ENCODE measurements at places on chromosomes 7 and 10.

GRCh38 chr7:2566890-2567678, 8.3 kb downstream of the IQCE start:
- DNase-seq: no peak

GRCh38 chr7:128400566-128400965, 9.2 kb downstream of the IMPDH1 start:
- DNase-seq: no peak

GRCh38 chr10:1747590-1748157, 10.3 kb upstream of the ADARB2 start:
- DNase-seq: no peak

- DNase-seq: no peak
Observed at GRCh38 chr10:90604636-90605035, 253.2 kb downstream of the HTR7 start.

DNA sequence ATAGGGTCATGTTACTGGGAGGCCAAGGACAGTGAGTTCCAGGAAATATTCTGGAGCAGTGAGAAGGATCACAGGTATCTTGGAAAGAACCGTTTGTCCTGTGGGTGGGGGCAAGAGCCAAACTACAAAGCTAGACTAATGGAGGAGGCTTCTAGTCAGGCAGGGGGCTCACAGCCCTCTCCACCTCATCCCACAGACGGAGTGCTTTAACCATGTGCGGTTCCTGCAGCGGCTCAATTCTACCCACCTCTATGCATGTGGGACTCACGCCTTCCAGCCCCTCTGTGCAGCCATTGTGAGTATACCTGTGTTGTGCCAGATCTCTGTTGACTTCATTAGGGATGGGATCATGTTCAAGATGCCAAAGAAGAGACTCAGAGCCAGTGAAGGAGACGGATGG, 8.1 kb downstream of the SEMA4G start:
- no peak for DNase-seq

DNA sequence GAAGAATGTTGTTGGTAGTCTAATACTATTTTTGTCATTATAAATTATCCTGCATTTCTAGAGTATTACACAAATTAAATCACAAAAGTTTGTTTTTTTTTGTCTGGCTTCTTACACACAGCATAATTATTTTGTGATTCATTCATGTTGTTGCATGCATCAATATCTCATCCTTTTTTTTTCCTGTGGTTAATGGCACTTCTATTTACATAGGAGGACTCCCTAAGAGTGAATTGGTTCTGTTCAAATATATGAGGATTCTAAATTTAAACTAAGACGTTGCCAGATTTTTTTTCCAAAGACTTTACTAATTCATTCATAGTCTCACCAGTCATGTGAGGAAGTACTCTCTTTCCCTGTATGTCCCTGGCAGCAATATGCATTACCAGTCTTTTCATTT, 303.3 kb downstream of the GPR37 start:
- no peak for DNase-seq

GRCh38 chr10:121838931-121839330, 88.9 kb downstream of the ATE1 start:
- DNase-seq: no peak

DNA sequence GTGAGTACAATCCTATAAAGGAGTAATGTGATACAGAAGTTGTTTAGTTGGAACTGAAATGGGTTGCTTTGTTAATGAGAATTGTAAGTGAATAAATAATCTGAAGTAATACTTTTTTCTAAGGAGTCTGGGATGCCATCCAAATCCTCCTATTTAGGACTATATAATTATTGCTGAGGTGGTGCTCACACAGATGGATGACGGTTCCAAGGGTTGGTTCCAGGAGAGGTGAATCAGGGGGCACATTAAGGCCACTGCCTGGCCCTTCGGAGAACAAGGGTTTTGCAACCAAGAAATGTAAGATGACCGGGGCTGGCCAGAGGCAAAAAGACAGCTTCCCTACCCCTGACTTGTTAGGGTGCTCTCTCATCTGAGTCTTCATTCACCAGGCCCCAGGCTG, 352.7 kb downstream of the PHTF2 start:
- DNase-seq: no peak

GRCh38 chr10:64283621-64284020, 762.4 kb downstream of the REEP3 start:
- no peak for DNase-seq

DNA sequence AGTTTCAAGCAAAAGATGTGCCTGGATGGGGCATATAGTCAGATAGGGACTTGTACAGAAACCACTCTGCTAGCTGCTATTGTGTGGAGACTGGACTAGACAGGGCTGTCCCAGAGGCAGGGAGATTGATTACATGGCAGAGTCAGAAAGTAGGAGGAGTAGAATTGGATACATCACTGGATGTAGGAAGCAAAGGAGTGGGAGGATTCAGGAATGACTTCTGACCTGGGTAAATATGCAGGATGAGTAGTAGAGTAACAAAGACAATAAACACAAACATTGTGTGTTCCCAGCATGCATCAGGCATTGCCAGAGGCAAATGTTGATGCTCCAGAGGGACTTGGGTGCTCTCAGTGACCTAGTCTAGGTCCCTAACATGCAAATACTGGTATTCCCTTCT, 30.9 kb upstream of the MAT1A start:
- DNase-seq: no peak

- DNase-seq: no peak
Observed at GRCh38 chr7:151449990-151450389, 10.0 kb upstream of the CRYGN start.

GRCh38 chr7:123998921-123999320, 33.9 kb downstream of the TMEM229A start:
- no peak for DNase-seq

GRCh38 chr10:132675031-132675740, 110.8 kb downstream of the NKX6-2 start:
- DNase-seq: no peak

DNA sequence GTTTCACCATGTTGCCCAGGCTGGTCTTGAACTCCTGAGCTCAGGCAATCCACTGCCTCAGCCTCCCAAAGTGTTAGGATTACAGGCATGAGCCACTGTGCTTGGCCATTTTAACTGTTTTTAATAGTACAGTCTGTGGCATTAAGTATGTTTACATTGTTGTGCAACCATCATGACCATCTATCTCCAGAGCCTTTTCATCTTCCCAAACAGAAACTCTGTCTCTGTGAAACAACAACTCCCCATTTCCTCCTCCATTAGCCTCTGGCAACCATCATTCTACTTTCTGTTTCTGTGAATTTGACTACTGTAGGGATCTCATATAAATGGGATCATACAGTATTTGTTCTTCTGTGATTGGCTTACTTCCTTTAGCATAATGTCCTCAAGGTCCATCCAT, 48.3 kb upstream of the SEPHS1 start:
- DNase-seq: no peak

DNA sequence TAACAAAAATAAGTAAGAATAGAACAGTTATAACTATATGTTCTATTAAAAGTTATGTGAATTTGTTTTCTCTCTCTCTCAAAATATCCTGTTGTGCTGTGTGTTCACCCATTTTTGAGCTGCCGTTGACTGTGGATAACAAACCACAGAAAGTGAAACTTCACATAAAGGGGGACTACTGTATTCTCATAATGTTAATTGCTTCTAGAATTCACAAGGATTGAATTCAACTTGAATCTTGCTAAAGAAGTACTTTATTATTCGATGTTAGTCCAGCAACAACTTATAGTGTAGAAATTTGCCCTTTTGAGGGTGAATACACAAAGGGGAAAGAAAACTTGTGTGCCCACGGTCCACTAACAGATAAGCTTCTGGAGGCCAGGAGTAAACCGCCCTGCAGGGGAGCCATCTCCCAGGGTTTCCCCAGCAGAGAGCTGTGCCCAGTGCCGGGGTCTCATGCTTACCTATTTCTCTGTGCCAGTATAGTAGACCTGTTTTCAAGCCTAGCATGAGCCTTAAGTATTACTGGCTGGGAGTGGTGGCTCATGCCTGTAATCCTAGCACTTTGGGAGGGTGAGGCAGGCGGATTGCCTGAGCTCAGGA, 87.1 kb downstream of the KAT6B start:
- DNase-seq: no peak

GRCh38 chr10:106189292-106189691, 975.2 kb downstream of the SORCS1 start:
- no peak for DNase-seq

GRCh38 chr7:126570845-126571244, 681.9 kb downstream of the GRM8 start:
- DNase-seq: no peak

DNA sequence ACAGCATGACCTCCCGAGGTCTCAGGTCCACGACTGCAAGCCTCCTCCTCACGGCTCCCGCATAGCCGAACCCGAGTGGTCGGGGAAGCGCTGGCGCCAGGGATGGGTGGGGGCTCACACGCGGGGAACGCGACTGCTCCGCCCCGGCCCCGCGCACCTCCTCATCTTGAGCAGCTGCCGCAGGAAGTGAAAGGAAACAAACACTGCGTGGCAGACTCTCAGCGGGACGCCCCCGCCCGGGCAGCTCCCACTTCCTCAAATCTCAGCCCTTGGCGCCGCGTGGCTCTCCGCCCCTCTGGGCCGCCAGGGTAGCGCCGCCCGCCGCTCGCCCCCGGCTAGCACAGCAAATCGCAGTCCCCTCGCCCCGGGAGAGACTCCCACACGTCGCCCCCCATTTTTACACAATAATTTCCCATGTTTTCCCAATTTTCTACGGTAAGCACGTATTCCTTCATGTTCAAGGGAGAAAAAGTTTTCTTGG, at the start of gene TMEM243:
TSS of gene TMEM243 (minus strand) at position 188 of the 481 bp plus-strand sequence. CDS start 229 bp downstream, outside the sequence.
- DNase-seq: peak; percentile 61

DNA sequence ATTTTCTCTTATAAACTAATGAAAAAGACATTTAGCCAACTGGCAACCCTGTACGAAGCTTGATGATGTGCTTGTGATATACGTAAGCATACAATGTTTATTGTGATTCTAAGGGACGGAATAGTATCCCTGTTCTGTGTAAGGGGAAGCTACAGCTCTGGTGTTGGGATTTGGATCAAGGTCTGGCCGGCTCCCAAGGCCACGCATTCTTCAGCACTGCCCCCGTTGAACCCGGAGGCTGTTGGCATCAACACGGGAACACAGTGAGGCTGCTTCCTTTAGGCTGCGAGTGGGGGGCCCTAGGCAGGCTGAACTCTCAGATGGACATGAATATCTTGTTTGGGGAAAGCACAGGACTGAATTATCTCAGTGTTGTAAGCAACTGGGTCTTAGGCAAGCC, 180.6 kb downstream of the CAMK1D start:
- no peak for DNase-seq

DNA sequence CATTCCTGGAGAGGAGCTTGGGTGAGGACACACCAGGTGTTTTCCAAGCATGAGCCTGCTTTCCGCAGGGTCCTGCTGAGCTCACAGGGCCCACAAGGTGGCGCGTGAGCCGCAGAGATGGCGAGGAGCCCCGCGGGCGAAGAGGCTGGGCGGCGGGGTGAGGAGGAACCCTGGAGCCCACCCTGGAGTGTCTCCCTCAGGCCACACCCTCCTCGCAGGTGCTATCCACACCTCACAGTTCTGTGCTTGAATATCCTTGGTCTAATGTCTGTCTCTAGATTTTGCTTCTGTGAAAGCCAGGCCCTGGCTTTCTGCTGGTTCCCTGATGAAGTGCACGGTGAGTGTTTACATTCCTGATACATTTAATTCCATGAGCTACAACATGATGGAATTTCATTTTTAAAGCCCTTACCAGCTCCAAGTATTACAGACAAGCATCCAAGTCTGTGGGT, 433.6 kb downstream of the ACTR3B start:
- no peak for DNase-seq

GRCh38 chr7:140261522-140261921, 84.7 kb upstream of the KDM7A start:
- no peak for DNase-seq

DNA sequence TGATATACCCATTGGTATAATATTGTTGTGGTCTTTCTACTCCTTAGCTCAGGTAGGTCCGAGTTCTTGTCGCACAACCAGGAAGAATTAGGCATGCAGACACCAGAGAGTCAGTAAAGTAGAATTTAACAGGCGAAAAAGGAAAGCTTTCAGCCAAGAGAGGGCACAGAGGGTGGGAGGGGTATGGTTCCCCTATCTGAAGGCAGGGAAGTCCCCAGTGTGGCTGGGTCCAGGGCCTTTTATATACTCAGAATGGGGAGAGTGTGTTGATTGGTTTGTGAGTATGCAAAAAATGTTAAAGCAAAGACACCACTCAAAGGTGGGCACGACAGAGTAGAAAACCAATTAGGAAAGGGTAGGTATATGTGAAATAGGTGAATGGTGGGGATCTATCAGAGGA, 53.9 kb downstream of the IMMP2L start:
- DNase-seq: no peak

DNA sequence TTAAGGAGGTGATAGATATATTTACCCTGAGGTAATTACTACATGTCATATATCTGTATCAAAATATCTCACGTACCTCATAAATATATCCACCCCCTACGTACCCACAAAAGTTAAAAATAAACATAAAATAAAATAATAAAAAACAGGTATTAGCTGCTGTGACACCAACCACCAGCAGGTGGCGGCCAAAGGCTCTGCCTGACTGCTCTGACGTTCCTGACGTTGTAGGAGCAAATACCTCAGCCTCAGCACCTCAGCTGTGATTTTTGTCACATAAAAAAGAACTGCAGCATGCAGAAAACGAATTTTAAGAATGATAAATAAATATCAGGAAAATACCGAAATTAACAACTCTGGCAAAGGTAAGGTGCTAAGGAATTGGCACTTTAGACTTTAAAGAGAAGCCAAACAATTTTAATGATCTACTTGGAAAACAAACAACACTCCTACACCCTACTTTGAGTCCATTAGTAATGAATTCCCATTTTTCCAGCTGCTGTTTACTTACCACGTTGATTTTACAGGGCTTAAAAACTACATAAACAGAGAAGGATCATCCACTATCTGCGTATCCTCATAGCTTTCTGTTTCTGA, 125.4 kb upstream of the TARP start:
- peak; percentile 18 for DNase-seq

DNA sequence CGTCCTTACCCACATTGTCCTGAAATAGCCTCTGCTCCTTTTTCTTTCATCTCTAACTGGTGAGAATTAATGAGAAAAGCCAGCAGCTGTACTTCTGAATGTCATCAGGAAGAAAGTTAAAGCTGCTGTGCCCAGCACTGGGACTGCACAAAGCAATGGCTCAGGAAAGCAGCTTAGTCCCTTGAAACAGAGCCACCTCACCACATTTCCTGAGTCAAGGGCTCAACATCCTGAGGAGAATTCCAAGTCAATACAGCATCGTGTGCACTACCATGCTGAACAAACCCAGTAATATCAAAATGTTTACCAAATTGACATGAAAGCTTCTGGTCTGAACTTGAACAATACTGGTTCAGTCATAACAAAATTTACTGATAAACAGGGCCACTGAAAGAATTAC, 140.1 kb downstream of the KMT2E start:
- DNase-seq: no peak

DNA sequence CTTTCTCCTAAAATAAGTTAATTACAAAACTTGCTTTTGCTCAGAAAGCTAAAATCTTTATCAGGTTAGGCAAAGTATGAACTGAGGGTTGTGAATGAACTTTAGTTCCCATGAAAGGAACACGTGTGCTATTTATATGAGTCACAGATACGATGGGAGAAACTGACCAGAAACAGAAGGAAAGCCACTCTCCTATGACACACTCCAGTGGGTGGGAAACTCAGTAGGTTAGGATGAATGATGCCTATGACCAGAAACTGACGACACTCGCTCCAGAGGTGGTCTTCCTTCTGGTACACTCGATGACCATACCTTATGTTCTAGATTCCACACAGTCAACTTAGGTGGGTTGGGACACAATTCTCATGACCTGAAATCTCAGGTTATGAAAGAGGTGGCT, 215.7 kb upstream of the INHBA start:
- no peak for DNase-seq

GRCh38 chr7:137747359-137748031, 99.3 kb downstream of the DGKI start:
- no peak for DNase-seq
